GM23248 (cell line): ENCODE measurements at places on chromosomes 13 and 19. TPM values are rescaled to one million over a fixed set of nuclear protein-coding genes. Genes with fewer than 3 reads are reported as not detected.

- no peak for DNase-seq
Observed at GRCh38 chr13:23850134-23850533, 39.1 kb downstream of the MIPEP start.

DNA sequence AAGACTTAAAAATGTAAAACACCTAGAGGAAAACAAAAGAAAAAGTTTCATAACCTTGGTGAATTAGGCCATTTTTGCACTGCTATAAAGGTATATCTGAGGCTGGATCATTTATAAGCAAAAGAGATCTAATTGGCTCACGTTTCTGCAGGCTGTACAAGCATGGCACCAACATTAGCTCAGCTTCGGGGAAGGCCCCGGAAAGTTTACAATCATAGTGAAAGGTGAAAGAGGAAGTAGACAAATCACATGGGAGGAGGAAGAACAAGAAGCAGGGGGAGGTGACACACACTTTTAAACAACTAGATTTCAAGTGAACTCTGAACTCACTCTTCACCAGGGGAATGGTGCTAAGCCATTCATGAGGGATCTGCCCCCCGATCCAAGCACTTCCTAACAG, 1358.5 kb upstream of the PCDH9 start:
- no peak for DNase-seq

DNA sequence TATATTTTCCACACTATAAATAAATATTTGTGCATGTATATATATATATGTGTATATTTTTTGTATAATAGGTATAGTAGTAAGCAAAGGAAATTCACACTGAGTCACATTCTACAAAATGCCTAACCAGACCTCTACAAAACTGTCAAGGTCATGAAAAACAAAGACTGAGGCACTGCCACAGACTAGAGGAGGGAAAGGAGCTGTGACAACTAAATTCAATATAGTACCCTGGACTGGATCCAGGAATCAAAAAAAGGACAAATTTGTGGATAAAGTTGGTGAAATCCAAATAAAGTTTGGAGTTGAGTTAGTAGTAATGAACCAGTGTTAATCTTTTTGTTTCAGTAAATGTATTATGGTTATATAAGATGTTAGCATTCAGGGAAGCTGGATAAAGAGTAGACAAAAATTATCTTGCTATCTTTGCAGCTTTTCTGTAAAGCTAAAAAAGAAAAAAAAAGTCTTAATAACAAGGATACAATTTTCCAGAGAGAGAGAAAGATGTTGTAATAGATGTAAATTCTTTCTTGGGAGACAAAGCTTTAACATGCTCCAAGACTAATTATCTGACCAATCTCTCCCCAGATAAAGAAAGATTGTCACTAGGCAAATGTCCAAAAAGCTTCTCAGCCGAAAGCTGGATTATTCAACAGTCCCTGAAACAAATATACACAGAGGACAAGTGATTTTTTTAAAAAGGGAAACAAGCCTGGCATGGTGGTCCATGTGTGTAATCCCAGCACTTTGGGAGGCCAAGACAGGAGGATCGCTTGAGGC, 19.1 kb downstream of the SYDE1 start:
- peak; percentile 30 for DNase-seq

DNA sequence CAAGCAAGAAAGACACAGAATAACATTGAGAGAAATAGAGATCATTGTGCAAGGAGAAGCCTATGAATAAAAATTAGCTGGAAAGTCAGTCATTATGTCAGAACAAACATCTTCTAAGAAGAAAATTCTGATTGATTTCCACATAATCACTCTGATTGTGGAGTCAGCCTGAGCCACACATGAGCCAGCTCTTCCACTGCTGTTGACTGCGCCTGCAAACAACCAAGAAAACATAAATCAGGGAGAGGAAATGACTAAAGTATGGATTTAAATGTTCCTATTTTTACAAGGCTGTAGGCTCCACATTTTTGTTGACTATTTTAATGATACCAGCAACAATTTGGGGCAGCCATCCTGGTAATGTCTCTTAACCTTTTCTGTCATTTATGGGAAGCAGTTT, 962.3 kb downstream of the EFNB2 start:
- DNase-seq, result no peak

GRCh38 chr19:16445238-16446107, 26.3 kb downstream of the EPS15L1 start:
- peak; percentile 49 for DNase-seq

Gene ZNF835
- polyA plus RNA-seq, result 0.09 TPM in 1 of 2 replicates, not detected in the other

Gene GIPR
- not detected in 2 replicates for polyA plus RNA-seq
